ENCODE measurements at places on chromosomes 2 and 18. TPM values are rescaled to one million over a fixed set of nuclear protein-coding genes. Genes with fewer than 3 reads are reported as not detected.
A peak's percentile ranks its signal among the peaks of the same experiment; 100 is the strongest.

The NT5DC4 gene
- not detected for total RNA-seq

The NOSTRIN gene
- not detected for total RNA-seq

The ELOA2 gene
- total RNA-seq: not detected

The PLCD4 gene
- total RNA-seq: 1.7 TPM

The BUB1 gene
- total RNA-seq: 89.2 TPM

The REG1B gene
- total RNA-seq: not detected

The COL6A3 gene
- total RNA-seq: 254 TPM

The PLGLB2 gene
- 0.26 TPM for total RNA-seq

The SCYGR4 gene
- not detected for total RNA-seq

- DNase-seq: peak; percentile 85
Observed at GRCh38 chr18:50659091-50660003, 99.5 kb downstream of the MAPK4 start.

GRCh38 chr2:136665736-136666135, 99.6 kb upstream of the THSD7B start:
- no peak for DNase-seq

DNA sequence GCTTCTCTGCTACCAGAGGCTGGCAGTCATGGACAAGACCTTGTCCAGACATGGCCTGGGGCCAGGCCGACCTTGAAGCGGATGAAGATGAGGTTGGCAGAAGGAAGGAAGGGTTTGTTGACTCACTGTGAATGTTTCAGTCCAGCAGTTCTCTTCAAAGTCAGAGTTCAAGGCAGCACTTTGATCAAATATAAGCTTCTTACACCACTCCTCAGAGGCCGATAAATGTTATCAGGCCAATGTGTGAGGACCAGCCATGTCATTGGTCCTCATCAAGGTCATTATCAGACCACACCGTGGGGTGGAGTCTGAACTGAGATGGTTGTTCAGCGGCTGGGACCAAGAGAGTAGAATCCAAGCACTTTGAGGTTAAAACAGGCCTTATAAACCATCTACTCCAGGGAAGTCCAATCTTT, 35.5 kb downstream of the QPCT start:
- peak; percentile 67 for DNase-seq

DNA sequence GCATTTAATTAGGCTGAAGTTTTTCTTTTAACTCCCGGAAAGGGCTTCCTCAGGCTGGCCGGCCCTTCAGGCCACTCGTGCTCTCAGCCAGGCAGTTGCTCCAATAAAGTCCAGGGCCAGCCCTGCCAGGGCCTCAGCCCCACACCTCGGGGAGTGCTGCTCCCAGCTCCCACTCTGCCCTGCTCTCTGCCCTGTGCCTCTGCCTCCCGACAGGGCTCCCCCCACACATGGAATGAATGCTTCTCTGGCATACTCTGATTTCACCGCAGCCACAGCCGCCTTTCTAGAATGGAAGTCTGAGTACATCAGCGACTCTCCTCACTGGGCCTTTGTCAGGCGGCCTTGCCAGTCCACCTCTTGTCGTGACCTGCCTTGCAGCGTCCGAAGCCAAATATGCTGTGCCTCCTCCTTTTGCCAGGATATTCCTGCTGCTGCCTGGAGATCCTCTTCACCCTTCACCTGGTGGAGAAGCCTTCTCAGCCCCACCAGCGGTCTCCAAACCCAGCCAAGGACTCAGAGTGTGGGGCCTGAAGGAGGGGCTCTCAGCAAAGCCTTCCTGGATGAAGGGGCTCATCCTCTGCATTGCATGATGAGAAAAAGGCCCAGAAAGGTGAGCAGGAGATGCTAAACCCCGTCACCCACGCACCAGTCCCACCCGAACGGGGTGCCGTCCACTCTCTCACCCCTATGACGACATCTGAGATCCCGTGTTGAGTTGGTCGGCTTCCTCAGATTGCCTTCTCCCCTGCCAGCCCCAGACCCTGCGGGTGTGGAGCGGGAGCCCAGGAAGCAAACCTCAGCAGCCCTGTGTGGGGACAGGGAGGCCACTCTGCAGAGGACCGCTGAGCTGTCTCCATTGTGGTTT, 472.7 kb upstream of the HS6ST1 start:
- no peak for DNase-seq

GRCh38 chr2:20568501-20569463, 82.1 kb downstream of the HS1BP3 start:
- peak; percentile 15 for DNase-seq

DNA sequence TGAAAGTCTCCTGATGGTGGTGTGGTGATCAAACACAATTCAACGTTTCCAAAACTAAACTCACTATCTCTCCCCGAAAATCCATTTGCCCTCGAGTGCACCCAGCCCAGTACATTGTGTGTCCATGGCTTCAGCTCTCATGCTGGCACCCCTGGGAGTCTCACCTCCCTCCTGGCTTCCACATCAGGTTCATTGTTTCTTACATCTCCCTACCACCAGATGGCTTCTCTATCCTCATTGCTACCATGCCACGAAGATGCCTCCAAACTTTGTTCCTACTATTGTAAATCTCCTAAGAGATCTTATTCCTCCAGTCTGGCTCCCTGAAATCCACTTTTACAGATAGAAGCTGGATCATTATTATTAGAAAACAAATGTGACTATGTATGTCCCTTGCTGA, 197.0 kb downstream of the MYT1L start:
- no peak for DNase-seq

Measured in HT1080 (cell line).